Stimulated activated CD8-positive, alpha-beta memory T cell treated with anti-CD3 and anti-CD28 coated beads, Interleukin-15, amount 100 ng/mL, for 24 hours (primary cell): ENCODE measurements at places on chromosomes 11 and 22.

GRCh38 chr11:2383852-2384804, 7.0 kb downstream of the CD81 start:
- no peak for DNase-seq

DNA sequence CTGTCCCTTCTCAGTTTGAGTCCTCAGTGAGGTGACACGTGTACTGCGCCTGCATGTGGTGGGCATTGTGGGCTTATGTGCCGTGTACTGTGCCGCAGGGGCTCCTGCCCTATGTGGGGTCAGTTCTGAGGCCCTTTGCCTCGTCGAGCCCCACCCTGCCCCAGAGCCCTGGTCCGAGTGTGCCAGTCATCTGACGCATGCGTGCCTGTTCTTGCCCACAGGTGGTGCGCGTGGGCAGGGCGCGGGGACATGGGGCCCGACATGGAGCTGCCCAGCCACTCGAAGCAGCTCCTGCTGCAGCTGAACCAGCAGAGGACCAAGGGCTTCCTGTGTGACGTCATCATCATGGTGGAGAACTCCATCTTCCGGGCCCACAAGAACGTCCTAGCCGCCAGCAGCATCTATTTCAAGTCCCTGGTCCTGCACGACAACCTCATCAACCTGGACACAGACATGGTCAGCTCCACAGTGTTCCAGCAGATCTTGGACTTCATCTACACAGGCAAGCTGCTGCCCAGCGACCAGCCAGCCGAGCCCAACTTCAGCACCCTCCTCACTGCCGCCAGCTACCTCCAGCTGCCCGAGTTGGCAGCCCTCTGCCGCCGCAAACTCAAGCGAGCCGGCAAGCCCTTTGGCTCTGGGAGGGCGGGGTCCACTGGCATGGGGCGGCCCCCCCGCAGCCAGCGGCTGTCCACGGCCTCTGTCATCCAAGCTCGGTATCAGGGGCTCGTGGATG, 22.3 kb upstream of the TMEM191C start:
- DNase-seq = no peak

DNA sequence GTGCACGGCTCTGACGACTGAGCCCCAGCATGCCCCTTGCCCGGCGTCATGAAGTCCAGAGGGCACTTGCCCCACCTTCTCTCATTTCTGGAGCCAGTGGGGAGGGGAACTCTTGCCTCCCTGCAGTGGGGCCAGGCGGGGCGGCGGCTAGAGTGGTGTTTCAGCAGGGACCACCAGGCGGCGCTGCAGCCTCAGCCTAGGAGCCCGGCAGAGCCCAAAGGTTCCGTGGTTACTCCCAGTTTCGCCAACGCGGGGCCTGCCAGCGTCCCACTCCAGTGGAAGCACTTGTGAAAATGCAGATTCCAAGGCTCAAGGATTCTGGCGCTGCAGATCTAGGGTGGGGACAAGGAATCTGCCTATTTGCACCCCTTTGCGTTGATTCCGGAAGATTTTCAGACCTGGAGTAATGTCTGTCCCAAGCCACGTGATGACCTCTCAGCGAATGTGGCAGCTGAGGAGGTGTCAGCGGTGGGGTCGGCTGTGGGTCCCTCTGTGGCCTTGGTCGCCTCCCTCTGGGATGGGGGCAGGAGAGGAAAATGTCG, 55.7 kb downstream of the CD82 start:
- peak; percentile 40 for DNase-seq

DNA sequence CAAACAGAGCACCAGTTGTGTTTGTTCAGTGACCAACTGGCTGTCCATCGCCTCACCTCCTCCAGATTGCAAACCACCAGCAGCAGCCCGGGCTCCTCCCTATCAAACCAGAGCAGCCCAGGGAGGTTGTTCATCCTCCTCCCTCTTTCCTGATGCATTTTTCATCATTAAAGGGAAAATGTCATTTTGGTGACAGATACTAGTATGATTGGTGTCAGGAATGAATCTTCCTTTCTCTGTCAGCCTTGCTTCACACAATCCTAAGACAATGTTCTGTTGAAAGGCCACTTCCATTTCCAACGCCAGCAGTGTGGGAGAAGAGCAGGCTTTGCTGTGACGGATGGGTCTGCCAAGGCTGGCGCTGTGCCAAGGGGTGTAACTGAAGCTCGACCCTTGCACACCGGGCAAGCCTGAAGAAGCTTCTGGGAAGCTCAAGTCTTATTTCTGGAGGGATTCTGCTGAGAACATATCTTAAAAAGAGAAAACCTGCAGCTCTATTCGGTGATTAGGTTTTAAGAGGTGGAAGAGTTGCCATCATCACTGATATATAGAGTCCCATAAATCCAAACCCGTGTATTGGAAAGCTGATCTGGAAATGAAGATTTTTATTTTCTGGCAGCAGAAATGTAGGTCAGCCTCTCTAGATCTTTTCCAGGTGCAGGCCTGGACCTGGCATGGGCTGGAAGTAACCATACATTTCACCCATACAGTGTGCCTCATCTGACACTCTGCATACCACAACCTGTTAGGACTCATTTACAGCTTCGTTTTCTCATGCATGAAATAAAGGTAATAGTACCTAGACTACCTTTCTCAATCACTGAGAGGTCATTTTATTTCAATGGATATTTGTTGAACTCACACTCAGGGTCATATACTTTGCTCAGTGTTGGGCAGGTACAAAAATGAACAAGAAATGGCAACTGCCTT, 524.5 kb downstream of the NTM start:
- no peak for DNase-seq

DNA sequence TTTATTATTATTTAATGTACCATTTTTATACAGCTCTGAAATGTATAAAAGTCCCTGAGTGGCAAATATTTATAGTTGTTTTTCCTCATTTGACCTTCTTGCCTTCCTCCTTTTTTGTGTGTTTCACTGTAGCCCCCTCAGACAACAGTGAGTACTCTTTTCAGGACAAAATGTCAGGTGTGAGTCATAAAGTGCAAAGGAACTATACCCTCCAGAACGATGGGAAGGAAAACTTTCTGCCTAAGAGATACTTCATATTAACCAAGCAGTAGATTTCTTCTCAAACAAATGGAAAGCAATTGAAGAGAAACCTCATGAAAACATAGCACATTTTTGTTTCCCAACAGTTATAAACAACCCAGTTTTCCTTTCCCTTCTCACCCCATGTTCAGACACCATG, 16.1 kb upstream of the MS4A7 start:
- DNase-seq = no peak

GRCh38 chr22:46918197-46918596, 155.7 kb downstream of the TBC1D22A start:
- DNase-seq = no peak

- DNase-seq = no peak
Observed at GRCh38 chr11:123282597-123282996, 87.5 kb upstream of the CLMP start.

DNA sequence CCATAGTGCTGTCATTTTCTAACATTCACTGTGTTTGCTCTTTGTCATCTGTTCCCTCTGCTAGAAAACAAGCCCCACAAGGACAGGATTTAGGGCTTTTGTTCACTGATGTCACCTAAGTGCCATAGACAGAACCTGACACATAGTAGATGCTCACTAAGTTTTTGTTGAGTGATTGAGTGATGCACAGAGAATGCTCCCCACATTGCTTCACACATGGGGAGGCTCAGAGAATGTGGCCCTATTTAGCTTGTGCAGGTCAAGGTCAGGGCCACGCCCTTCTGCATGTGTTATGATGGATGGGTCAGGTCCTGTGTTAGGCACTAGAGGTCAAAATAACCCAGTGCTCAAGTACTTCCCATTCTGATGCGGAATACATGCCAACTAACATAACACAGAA, 33.1 kb upstream of the TSKU start:
- no peak for DNase-seq

DNA sequence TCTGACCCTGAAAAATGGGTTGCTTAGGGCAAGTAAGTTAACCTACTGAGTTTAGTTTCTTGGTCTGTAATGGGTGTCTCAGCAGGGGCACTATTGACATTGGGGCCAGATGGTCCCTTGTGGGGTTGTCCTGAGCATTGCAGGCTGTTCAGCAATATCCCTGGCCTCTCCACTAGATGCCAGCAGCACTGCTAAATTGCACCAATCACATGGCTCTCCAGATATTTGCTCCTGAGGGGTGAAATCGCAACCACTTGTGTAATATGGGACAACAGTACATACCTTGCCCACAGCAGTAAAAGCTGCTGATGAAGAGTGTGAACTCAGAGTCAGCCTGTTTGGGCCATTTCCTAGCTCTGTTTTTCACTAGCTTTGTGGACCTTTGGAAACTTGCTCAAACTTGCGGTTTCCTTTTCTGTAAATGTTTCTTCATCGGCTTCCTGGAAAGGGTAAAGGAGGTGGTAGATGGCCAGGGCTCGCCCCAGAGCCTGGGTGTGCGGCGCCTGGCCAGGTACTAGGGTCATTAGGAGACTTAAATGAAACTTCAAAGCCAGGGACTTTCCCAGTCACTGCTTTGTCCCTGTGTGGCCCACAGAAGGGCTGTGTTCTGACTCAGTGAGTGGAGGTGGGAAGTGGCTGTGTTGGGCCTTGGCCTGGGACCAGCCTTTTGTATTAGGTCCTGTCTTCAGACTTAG, 13.0 kb downstream of the NCF4 start:
- DNase-seq = no peak

GRCh38 chr11:75841739-75842138, 26.7 kb downstream of the UVRAG start:
- DNase-seq = no peak

GRCh38 chr22:32826537-32826936, 25.0 kb downstream of the TIMP3 start:
- DNase-seq = no peak

- DNase-seq = no peak
Observed at GRCh38 chr11:124899383-124900145, 1.9 kb upstream of the ROBO4 start.

DNA sequence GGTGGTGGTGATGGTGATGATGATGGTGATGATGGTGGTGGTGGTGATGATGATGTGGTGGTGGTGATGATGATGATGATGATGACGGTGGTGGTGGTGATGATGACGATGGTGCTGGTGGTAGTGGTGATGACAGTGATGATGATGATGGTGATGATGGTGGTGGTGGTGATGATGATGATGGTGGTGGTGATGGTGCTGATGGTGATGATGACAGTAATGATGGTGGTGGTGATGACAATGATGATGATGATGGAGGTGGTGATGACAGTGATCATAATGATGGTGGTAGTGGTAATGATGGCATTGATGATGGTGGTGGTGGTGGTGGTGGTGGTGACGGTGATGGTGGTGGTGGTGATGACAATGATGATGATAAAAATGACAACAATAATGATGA, 52.1 kb upstream of the ANO1 start:
- no peak for DNase-seq

DNA sequence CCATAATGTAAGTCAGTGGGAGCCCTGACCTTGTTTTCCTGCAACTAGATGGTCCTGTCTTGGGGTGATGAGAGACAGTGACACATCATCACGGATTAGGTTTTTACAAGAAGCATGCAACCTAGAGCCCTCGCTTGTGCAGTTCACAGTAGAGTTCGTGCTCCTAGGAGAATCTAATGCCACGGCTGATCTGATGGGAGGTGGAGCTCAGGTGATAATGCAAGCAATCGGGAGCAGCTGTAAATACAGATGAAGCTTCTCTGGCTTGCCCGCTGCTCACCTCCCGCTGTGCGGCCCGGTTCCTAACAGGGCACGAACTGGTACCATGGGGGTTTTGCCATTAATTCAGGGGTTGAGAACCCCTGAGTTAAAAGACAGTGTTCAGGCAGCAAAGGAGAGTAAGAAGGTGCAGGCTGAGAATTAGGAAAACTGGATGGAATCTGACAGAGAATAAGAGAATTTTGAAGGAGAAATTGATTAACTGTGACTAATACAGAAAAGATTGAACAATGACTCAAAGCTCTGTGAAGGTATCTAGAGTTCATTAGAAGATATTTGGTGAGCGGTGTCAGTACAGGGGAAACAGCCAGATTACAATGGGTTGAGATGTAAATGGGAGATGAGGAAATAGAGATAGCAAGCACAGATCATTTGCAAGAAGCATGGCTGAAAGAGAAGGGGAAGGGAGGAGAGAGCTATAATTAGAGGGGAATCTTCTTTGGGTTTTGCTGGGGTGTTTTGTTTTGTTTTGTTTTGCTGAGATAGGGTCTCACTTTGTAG, 21.0 kb downstream of the WEE1 start:
- DNase-seq = no peak

DNA sequence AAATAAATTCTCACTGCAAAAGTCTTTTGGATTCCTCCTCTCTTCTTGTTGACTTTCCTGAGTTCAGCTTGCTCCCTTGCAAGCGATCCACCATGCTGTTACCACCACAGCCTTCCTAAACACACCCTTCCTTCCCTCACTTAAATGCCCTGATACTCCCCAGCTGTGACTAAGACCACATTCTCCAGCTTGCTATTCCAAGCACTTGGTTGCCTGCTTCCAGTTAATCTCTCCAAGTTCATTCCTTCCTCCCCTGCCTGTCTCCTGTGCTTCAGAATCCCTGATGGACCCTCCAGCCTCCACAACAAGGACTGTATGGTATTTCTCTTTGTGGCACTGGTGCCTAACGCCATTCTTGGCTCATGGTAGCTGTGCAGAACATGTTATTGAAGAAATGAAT, 603.9 kb upstream of the CADM1 start:
- DNase-seq = no peak

GRCh38 chr11:101863361-101863760, 51.4 kb upstream of the CEP126 start:
- no peak for DNase-seq

DNA sequence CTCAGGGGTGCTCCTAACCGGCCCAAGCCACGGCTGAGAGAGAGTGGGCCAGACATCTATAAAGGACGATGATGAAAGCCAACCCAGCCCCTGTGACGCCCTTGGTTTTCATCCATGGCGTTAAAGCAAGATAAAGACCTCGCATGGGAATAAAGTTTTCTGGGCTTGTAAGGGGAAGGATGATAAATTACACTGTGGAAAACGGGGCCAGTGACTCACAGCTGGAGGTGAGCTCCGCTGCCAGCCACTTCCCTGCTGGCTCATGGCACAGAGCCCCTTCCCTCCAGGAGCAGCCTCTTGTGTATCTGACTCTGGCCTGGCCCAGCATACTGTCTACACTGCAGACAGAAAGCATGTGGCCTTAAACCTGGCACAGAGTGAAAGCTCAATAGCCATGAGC, 503.2 kb upstream of the B3GAT1 start:
- DNase-seq = no peak
